ENCODE measurements at places on chromosomes 11 and 22.

- DNase-seq = no peak
Measured at GRCh38 chr22:19998232-19998951, 18.2 kb downstream of the ARVCF start.

DNA sequence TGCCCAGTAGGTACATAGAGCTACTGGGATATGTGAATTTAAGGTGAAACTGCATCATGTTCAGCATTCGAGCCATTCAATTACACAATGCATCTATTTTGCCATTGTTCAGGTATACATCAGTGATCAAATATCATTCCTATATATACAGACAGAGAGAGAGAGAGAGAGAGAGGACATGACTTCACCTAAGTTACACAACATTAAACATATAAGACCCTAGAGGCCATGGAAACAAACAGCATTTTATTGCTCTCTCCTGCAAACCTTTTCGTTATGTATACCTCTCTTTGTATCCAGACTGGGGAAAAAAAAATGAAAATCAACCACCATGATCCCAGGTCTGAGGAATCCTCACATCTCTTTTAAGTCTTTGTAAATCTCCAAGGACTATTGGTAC is 1829.1 kb downstream of the LRRC4C start:
- DNase-seq = no peak

DNA sequence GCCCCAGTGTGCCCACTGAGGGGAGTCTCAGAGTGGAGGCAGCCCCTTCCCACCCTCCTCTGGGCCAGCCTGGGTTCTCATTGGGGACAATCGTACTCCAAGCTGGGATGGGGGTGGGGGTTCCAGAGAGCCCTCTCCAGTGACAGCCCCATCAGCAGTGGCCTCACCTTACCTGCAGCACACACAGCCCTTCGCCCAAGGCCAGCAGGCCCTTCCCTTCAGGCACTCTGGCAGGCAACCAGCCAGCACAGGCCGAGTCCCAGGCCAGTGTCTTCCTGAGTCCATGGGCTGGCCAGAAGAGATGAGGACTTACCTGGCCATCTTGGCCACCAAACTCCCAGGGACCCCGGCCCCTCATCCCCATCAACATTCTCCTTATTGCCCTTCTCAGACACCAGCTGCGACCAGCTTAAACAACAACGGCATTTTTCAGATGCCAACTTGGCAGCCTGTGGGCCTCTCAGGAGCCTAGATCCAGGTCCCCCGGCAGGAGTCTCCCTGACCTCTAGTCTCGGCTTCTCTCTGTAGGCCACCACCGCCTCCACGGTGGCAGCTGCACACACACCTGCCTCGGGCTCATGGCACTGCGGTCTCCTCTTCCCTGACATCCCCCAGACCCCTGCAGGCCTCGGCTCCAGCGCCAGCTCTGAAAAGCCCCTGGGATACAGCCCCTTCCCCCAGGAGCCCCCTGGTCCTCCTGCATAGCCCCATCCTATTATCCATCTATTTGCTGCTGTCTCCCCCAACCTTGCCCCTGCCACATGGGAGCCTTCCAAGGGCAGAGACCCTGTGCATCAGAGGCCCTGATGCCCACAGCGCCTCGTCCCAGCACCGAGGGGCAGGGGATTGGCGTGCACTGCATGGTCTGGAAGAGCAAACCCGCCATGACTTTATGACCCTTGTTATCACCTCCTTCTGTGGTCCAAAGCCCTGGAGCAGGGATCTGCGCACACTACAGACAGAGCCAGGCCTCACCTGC is 111.2 kb upstream of the FGF3 start:
- DNase-seq = no peak

GRCh38 chr11:98834776-98835175 is 186.0 kb upstream of the CNTN5 start:
- DNase-seq = no peak

DNA sequence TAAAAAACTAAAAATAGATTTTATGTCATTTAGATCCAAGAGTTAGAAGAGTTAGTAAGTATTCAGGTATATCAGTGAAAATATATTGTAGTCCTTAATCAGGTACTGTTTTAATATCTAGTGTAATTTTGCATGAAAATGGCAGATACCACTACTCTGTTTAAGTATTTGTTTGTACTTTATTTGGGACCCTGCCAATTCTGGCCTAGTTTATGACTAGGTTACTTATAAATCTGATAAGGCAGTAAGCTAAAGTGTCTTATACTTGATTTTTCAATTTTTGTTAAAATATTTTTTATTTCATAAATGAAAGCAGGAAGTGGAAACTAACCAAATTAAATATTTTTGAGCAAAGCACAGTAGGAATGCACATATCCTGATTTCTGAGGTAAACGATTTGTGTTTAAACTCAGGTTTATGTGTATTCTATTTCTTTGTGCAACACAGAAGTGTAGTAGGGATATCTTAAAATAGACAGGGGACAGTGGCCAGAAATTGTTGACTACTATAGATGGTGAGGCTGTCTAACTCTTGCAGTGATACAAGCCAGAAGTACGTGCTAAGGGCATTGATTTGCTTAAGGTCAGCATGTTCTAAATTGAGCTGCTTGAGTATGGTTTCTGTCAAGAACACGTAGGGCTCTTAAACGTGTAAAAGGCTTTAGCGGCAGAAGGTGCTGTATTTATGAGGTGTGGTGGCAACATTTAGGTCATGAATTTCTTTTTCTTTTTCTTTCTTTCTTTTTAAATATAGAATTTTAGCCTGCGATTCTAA is 34.0 kb downstream of the HIPK3 start:
- DNase-seq = no peak

GRCh38 chr11:13183094-13183825 is 94.3 kb upstream of the BMAL1 start:
- no peak for DNase-seq

- DNase-seq = no peak
Measured at GRCh38 chr11:17538054-17538453, 6.2 kb downstream of the USH1C start.

GRCh38 chr11:74070723-74071492 is 62.0 kb upstream of the UCP3 start:
- DNase-seq = no peak

- DNase-seq = peak; percentile 56
Measured at GRCh38 chr11:76391021-76391420, 9.9 kb downstream of the GVQW3 start.

GRCh38 chr11:10611979-10612862 is 43.8 kb upstream of the LYVE1 start:
- DNase-seq = no peak

- DNase-seq = no peak
Measured at GRCh38 chr11:94974178-94974577, 669 bp downstream of the KDM4D start.

GRCh38 chr11:96763244-96763643 is 373.4 kb downstream of the JRKL start:
- DNase-seq = no peak
